ENCODE measurements at places on chromosomes 6 and 20.

GRCh38 chr6:91241946-91242613 is 655.2 kb upstream of the MAP3K7 start:
- DNase-seq: no peak

DNA sequence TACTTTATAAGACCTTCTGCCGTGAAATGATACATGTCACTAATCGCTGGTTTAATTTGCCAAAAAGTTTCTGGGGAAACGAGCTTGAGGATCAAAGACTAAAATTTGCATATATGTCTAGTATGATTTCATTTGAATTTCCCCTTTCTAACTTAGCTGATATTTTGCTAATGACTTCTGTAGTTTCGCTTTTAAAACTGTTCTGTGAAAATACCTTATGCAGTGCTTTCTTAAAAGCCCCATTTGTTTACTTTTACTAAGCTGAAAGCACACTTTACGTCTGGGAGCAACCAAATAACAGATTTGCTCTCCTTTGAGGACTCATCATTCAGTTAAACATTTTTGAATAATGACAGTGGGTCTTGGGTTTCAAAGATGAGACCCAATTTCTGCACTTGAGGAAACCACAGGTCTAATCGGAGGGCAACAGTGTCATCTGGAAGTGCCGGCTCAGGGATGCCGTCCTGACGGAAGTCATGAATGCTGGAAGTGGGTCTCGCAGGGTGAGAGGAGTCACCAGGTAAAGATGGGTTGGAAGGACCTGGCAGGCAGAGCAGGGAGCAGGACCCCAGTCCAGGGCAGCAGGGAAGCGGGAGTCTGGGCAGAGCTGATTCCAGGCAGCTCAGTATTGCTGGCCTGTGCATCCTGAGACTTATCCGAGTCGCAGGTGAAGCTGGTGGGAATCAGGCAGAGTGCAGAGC is 33.2 kb downstream of the PLEKHG1 start:
- DNase-seq: no peak

DNA sequence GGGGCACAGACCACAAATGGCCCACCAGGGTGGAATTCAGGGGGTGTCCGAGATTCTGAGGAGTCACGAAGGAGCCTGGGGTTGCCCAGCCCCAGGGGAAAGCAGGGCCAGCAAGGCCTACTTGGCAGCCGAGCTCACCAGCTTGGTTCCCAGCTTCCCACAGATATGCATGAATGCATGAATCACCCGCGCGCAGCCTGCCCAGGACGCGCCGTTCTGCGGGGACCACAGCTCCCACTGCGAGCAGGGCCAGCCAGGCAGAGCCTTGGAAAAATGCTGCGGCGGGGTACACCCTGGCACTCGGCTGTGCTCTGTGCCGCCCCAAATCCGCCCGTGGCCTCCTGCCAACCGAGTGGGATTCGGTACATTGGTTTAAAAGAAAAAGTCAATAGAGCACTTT is 211.0 kb downstream of the NFATC2 start:
- no peak for DNase-seq

DNA sequence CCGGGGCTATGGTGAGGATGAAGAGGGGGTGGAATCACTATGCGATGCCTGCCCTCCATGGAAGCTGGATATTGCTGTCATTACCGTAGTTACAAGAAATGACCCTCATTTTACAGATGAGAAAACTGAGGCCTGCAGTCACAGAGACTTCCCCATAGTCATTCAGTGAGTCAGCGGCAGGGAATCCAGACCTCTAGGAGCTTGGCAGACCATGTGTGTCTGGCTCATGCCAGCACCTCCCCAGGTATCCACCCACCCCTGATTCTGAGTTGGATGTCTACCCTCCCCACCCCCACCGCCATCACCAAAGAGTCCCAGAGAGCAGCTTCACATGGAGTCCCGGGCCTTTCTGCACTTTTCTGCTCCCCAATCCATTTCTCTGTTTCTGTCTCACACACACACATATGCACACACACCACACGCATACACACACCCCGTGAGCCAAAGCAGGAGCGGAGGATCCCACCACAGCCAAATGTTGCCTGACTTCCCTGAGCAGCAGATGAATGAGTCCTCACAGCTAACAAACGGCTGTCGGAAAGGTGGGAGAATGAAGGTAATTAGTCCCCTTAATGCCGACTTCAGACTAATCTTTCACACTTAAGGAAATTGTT is 24.8 kb downstream of the CDH22 start:
- DNase-seq: no peak

DNA sequence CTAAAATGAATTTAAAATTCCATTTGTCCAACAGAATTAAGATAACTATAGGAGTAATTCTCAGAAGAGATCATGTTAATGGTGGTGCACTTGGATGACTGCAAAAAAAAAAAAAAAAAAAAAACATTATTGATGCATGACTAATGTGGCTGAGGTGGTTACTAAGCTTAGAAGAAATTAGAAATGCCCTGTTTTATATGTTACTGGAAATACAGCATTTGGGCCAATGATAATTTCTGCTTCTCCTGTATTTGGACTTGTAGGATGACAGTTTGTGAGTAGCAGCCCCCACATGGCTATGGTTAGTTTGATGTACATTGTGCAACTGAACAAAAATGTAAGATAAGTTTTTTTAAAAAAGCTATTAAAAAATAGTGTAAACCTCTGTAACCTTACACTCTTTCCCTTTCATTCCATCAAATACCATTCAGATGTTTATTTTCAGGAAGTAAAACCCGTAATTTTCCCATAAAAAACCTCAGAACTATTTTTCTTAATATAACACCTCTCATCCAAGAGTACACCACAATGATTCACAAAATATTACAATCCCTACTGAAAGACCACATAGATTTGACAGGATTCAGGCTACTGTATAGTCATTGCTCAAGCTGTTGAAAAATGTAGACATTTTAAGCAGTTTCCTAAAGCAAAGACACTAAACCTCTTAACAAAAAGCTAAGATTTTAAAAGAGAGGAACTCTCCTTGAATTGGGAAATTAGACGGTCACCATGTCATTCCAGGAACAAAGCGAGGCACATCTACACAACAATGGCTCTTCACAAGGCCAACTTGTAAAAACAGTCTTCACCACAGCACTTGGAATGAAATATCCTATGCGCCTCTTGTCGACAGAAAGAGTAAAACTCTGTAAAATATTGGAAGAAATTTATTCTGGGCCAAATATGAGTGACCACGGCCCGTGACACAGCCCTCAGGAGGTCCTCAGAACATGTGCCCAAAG is 83.0 kb downstream of the WDR27 start:
- no peak for DNase-seq

GRCh38 chr20:12406978-12407377 is 489.3 kb downstream of the BTBD3 start:
- DNase-seq: no peak

DNA sequence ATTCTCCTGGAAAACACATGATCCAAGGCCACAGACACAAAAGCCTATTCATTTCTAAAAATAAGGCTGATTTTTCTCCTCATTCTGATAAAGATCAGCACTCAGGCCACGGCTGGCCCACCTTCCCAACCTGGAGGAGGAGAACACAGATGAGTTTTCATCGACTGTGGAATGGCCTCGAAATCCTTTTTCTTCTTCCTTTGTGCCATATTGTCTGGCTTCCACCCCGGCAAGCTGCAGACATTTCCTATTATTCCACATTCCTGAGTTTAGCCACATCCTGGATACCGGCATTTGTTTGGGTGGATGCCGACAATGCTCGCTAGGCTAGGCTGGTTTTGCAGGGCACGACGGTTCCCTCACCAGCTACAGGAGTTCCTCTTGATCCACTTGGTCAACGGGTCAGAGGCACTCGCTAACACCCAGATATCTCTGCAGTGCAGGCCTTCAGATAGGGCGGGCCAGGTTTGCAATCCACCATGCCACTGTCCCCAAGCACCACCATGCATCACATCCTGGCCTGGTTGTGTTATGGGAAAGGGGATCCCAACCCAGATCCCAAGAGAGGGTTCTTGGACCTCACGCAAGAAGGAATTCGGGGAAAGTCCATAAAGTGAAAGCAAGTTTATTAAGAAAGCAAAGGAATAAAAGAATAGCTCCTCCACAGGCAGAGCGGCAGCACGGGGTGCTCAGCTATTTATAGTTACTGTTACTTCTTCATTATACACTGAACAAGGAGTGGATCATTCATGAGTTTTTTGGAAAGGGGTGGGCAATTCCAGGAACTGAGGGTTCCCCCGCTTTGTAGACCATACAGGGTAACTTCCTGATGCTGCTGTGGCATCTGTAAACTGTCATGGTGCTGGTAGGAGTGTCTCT is 4.2 kb upstream of the CTSZ start:
- DNase-seq: no peak

- DNase-seq: no peak
Observed at GRCh38 chr6:37946057-37946456, 126.5 kb downstream of the ZFAND3 start.

GRCh38 chr6:155340464-155341129 is 26.3 kb upstream of the TFB1M start:
- no peak for DNase-seq

DNA sequence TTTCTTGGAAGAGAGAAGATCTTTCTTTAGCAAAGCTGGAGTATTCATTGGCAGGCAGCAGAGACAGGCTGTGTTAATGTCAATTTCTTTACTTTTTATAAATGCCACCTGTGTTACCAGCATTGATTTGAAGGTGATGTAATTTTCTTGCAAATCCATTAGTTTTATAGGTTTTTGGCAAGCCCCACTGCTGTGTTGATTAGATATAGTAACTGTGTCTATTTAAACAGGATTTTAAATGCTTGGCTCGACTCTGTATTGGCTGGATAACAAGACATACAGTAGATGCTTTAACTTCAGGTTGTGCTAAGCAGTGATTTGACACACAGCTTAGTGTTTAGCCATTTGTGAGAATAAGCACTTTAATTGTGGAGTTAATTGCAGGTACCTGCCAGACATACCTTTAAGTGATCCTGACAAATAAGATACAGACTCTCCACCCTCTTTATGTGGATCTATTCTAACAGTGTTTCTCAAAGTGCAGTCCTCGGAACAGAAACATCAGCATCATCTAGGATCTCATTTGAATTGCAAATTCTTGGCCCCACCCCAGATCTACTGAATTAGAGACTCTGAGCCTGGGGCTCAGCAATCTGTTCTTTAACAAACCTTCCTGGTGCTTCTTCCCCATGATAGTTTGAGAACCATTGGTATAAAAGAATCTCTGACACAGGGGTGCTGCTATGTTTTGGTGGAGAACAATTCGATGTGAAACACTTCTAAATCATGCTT is 397.5 kb downstream of the HDGFL1 start:
- DNase-seq: no peak

DNA sequence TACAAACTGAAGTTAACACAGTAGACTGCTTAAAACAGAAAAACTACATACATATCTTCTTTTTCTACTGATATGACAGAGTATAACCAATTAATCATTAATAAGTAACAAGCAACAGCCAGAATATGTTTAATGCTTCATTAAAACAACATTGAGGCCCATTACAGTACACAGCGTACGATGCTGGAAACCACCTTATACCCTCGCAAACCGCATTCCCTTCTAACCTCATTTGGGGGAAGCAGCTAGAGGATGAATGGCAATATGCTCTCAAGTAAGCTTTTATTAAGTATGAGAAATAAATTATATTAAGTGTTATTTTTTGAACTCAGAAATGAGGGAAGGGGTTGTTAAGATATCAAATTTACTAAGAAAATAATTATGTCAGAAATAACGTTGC is 142.4 kb downstream of the GMDS start:
- no peak for DNase-seq

- no peak for DNase-seq
Observed at GRCh38 chr6:134894800-134895199, 55.1 kb downstream of the ALDH8A1 start.

GRCh38 chr6:5626727-5627426 is 365.6 kb downstream of the FARS2 start:
- DNase-seq: no peak

DNA sequence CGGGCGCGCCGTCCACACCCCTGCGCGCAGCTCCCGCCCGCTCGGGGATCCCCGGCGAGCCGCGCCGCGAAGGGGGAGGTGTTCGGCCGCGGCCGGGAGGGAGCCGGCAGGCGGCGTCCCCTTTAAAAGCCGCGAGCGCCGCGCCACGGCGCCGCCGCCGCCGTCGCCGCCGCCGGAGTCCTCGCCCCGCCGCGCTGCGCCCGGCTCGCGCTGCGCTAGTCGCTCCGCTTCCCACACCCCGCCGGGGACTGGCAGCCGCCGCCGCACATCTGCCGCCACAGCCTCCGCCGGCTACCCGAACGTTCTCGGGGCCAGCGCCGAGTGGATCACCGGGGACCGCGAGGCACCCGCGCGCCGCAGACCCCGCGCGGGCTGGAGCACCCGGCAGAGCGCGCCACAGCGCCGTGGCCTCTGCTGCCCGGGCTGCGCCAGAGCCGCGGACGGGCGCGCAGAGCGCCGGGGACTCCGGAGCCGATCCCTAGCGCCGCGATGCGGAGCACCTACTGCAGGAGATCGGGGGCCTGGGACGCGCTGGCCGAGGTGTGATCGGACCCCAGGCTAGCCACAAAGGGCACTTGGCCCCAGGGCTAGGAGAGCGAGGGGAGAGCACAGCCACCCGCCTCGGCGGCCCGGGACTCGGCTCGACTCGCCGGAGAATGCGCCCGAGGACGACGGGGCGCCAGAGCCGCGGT is at the start of gene BMP2:
Gene BMP2, plus strand, starts transcription at position 151 of the 692 bp plus-strand sequence. CDS start 2,441 bp downstream, outside the sequence.
- peak; percentile 21 for DNase-seq

DNA sequence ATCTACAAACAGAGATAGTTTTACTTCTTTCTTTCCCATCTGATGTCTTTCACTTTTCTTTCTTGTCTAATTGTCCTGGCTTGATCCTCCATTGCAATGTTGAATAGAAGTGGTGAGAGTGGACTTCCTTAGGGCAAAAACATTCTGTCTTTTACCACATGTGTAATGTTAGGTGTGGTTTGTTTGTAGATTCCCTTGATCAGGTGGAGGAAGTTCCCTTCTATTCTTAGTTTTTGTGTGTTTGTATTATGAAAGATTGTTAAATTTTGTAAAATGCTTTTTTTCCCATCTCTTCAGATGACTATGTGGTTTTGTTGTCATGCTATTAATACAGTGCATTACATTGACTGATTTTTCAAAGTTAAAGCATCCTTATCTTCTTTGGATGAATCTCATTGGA is 41.6 kb upstream of the DUSP22 start:
- DNase-seq: no peak

DNA sequence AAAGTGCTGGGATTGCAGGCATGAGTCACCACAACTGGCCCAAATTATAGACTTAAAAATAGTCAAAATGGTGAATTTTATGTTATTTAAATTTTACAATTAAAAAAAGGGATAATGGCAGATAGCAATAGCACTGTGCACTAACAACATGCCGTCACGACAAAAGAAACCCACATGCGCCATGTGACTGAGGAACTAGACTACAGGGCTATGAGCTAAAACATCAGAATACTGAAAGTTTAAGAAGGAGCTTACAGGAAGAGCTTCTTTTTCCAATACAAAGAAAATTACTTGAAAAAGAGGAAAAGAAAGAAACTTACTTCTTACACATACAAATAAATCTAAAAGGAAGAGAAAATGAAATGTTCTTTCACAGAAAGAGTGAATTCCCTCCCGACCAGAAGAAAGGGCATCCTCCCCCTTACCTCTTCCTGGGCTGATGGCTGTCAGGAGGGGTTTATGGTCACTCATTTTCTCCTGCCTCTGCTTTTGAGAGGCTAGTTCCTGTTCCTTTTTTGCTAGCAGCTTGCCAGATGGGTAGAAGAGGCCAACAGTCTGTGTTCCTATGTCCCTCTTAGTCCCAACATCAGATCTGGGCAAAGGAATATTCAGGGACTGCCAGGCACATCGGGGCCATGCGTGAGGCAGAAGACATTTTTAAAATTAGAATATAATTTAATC is 54.5 kb downstream of the DZANK1 start:
- DNase-seq: no peak
